ENCODE measurements at places on chromosomes 4 and X.

- peak; percentile 14 for DNase-seq
Observed at GRCh38 chr4:8409264-8410065, 31.1 kb downstream of the ACOX3 start.

- no peak for DNase-seq
Observed at GRCh38 chr4:72954811-72955210, 114.7 kb downstream of the COX18 start.

DNA sequence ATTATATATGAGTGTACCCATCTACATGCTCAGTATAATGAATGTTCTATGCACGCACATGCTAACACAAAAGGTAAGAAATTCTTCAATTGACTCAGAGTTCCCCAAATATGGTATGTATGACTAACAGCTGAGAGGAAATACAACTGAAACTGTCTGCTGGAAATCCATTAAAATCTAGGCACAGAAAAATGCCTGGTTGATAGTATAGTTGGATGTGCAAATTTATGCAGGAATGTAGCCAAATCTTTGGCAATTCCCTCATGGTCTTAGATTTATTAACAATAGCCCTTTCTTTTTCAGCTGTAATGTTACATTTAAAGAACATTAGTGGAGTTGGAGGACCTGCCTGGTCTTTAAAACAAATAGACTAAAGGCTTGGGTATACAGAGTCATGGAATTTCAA, 5.5 kb downstream of the CAMK2D start:
- DNase-seq = no peak

GRCh38 chrX:134622056-134622812, 36.0 kb downstream of the PLAC1 start:
- no peak for DNase-seq

DNA sequence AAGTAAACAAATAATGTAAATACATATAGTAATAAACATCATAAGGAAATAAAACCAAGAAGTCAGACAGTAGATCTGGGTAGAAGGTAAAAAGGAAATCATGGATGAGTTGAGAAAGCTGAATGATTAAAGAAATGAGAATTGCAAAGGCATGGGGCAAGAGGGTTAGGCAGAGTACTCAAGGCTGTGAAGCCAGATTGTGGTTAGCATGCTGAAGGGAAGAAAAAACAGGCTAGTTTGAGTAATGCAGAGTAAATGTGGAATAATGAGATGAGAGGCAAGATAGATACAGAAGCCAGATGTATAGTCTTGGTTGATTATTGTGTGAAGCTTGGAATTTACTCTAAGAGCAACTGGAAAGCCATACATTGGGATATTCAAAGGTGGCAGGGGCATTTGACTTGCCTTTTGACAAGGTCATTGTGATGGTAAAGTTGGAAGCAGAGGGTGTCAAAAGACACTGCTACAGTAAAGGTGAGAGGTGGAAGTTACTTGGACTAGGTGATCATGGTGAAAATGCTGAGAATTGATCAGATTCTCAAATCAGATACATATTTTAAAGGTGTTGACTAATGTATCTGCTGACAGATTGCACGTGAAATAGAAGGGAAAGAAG, 307.0 kb downstream of the FSTL5 start:
- DNase-seq = no peak

DNA sequence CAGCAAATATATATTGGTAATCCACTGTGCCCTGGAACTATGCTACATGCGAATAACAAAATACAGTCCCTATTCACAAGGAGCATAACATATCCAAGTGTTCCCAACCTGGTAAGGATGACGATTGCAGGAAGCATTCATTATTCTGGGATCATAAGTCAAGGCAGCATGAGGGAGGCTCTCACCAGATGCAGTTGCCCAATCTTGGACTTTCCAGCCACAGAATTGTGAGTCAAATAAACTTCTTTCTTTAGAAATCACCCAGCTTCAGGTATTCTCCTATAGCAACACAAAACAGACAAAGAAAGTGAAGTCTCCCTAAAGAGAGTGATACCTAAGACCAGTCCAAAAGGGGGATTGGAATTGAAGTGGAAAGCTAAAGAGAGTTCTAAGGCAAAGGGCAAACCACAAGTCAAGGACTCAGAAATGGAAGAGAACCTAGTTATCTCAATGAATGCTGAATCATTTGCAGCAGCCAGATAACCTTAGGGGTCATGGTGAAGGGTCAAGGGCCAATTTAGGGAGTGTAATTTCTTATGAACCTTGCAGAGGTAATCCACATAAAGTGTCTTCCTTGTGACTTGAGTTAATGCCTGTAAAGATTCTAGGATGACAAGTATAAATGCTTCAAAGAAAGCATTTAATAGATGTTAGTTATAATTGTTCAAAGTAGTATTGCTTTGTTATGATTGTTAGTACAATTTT, 103.1 kb upstream of the PCDH7 start:
- no peak for DNase-seq

DNA sequence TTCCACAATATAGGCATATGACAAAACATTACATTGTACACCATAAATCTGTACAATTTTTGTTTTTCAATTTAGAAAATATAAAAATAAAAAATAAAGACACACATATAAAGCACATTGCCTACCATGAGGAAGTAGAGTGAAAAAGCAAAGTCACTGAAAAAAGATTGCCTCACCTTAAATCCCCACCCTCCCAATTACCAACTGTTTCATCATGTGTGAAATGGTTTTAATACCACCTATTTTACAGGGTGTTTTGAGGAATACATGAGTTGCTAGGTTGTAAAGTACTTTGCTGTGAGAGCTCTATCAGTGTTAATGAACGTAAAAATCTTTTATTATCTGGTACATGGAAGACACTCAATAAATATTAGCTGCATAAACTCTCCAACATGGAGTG, 373.6 kb upstream of the NDST3 start:
- DNase-seq = no peak

DNA sequence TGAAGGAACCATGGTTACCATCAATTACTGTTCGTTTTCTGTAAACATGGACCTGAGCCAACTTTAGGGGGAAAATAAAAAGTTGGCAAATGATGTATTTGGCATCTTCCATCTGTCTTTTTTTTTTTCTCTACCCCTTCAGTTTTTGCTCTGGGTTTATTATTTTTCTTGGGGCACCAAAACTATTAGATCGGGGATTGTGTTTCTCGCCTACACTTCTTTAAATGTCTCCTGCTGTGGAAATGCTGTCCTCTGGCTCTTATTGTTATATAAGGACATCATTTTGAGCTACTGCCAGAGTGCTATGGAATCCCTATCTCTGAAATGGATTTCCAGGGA, 234.0 kb upstream of the SLIT2 start:
- DNase-seq = no peak

GRCh38 chrX:16970977-16971376, 24.5 kb downstream of the REPS2 start:
- no peak for DNase-seq

- no peak for DNase-seq
Observed at GRCh38 chr4:168074861-168075260, 17.5 kb upstream of the ANXA10 start.

- no peak for DNase-seq
Observed at GRCh38 chr4:64940698-64941097, 531.4 kb upstream of the TECRL start.

DNA sequence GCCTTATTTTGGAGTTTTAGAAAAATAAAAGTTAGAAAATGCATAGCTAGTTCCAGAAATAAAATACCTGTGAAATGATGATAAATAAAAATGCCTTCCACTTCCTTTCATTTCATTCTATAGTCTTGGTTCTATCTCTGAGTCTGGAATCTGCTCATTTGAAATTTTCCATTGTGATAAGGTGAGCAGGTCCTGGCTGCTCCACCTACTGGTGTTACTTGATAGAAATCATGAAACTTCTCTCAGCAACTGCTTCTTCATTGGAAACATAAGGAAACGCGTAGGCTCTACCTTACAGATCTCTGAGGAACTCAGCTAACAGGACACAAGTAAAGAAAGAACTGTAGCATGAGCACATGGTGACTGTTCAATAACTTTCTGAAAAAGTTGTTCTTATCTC, 141.8 kb downstream of the DCHS2 start:
- no peak for DNase-seq

GRCh38 chr4:54256491-54257486, 27.7 kb downstream of the PDGFRA start:
- DNase-seq = no peak

DNA sequence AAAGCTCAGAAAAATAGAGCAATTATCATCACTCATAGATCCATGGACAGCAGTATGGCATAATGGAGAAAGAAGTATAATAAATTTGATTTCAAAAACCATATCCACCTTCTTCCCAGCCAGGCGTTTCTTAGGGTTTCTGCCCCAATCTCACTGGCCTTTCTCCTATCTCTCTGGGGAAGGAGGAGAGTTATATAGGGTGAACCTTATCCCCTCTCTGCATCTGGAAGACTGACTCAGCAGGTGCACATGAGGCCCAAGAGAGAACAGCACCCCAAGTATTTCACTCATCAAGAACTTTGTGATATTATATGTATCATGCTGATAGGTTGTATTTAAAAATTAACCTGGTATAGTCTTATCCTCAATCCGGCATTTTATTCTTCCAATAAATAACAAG, 318.8 kb upstream of the RASGEF1B start:
- DNase-seq = no peak

DNA sequence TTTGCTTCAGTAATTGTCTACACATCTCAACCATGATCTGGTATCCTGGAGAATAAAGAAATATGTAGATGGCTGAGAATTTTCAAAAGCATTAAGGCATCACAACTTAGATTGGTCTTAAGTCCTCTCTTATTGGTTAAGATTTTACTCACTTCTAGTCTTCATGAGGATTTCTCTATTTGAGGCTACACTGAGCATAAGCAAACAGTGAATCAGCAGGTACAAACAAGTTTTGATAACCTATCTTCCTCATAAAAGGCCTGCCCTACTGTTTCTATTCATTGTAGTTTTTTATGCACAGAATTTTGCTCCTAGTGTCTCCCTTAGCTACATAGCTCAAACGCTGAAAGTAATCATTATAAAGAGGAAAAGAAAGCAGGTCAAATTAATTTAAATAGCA, 460.7 kb upstream of the RPS6KA3 start:
- no peak for DNase-seq

GRCh38 chrX:64394874-64395567, at the start of gene MTMR8:
TSS of gene MTMR8 (minus strand) at chrX:64395452. CDS start at chrX:64395363, 89 bp downstream.
- peak; percentile 76 for DNase-seq

DNA sequence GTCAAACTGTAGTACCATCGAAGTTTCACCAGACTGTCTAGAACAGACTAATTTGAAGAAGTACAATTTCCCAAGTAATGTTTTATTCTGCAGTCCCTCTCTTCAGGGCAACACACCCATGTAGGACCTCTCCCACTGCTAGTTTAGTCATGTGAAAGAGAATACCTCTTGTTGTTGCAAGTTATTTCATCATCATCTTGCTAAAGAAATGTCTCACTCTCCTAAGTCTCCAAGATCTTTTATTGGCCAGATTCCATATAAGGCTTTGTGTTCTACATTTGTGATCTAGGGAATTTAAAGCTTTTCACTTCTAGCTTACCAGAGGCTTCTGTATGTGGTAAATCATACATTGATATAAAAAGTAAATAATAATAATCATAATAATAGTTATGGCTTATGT, 745.3 kb upstream of the MAGEB2 start:
- DNase-seq = no peak

GRCh38 chr4:98955229-98955628, 26.3 kb upstream of the EIF4E start:
- no peak for DNase-seq

- DNase-seq = no peak
Observed at GRCh38 chr4:159178151-159178546, 75.3 kb downstream of the RAPGEF2 start.

GRCh38 chrX:110182865-110183264, 135.0 kb downstream of the AMMECR1 start:
- DNase-seq = no peak

- no peak for DNase-seq
Observed at GRCh38 chr4:123555233-123555806, 158.7 kb downstream of the SPRY1 start.

GRCh38 chr4:14902342-14902741, 99.9 kb upstream of the CPEB2 start:
- DNase-seq = no peak

GRCh38 chr4:71867598-71867997, 83.7 kb upstream of the GC start:
- no peak for DNase-seq

- DNase-seq = no peak
Observed at GRCh38 chrX:9390121-9390520, 74.7 kb upstream of the TBL1X start.

DNA sequence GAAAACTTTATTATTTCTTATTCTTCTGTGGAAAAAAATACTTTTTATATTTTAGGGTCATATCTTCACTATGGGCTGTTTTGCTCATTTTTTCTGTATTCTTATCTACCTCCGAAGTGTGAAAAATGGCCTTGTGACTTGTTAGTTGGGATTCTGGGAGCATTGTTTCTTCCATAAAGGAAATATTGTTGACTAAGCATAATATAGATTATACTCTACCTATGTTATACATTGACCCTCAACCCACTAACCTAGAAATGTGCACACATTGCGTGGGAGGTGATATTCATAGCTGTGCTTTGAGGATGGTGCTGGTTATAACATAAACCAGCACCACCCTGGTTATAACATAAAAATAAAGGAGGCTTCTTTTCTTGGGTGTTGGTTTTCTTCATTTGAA, 259.2 kb upstream of the AADAT start:
- no peak for DNase-seq

DNA sequence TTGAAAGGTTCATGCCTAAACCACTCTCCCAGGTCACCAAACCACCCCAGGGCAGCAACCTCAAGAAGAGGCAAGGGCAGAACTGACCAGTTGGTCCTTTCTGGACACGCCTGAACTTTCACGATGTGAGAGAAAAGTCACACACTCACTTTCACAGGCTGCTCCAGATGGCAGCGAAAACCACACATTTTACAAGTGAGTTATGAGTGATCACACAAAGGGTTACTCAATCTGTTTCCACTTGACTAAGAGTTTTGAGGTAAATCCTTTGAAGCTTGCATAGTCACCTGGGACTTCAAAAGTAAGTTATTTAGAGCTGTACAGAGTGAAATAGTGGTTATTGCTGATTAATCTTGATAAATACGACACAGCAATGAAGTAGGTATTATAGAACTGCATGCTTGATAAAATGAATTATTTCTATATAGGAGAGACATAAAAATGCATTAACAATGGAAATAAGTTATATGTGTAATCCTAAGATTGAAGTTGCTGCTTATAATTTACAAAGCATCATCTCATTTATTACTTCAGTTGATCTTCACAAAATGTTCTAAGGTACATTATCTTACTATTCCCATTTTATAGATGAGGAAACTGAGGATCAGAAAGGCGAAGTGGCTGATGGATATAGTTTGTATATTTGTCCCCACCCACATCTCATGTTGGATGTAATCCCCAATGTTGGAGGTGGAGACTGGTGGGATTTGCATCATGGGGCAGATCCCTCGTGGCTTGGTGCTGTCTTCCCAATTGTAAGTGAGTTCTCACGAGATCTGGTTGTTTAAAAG, 103.0 kb upstream of the KLF3 start:
- DNase-seq = no peak
